SIG-M5 (cell line): ENCODE measurements at places on chromosomes 16 and 17.

GRCh38 chr16:70805380-70805779 is 4.4 kb upstream of the VAC14 start:
- DNase-seq, result no peak

- DNase-seq, result no peak
Observed at GRCh38 chr16:53433930-53434376, 318 bp upstream of the RBL2 start.

- DNase-seq, result no peak
Observed at GRCh38 chr16:68889508-68890150, 46.3 kb downstream of the TANGO6 start.

DNA sequence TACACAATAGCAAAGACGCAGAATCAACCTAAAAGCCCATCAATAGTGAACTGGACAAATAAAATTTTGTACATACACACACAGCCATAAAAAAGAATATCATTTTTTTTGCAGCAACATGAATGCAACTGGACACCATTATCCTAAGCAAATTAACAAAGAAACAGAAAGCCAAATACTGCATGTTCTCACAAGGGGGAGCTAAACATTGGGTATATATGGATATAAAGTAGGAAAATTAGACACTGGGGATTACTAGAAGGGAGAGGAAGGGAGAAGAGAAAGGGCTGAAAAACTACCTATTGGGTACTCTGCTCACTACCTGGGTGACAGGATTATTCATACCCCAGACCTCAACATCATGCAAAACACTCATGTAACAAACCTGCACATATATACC is 28.2 kb downstream of the ADAMTS18 start:
- no peak for DNase-seq

- no peak for DNase-seq
Observed at GRCh38 chr16:140175-140857, 1.8 kb upstream of the NPRL3 start.

GRCh38 chr16:69709456-69710084 is 16.8 kb downstream of the NQO1 start:
- DNase-seq, result no peak
